ENCODE measurements at places on chromosomes 3 and 15.

DNA sequence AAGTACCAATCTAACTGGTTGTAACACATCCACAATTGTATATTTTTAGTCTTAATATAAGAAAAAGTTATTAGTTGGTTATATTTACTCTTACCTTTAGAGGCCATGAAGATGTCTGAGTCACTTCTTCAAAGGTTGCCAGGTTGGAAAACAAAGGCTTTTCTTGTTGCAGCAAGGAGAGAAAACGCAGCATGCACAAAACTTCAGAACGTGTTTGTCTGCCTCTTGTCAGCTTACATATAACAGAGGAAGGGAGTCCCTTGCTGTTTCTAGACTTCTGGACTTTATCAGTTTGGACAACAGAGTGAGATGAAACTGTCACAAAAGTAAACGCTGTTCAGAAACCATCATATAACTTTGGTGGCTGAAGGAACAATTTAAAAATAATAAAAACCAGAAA lies at the start of gene PLSCR5:
TSS of gene PLSCR5 (minus strand) at position 241 of the 400 bp plus-strand sequence. CDS start at position 107, 134 bp downstream.
- no peak for DNase-seq

DNA sequence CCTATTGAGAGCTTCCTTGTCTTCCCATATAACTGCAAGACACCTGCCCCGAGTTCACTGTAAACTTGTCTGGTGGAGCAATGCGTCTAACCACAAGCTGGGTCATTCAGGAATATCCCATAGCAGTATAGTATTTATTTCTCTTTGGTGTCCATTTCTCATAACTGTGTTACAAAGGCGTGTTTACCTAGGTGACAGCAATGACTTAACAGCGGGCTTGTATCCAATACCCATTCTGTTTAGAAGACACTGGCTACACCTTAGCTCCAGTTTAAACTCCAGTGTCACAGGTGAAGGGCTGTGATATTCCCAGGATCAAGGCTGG lies 24.3 kb downstream of the ATP10A start:
- no peak for DNase-seq

- no peak for DNase-seq
Measured at GRCh38 chr3:153063337-153063736, 98.7 kb upstream of the RAP2B start.

DNA sequence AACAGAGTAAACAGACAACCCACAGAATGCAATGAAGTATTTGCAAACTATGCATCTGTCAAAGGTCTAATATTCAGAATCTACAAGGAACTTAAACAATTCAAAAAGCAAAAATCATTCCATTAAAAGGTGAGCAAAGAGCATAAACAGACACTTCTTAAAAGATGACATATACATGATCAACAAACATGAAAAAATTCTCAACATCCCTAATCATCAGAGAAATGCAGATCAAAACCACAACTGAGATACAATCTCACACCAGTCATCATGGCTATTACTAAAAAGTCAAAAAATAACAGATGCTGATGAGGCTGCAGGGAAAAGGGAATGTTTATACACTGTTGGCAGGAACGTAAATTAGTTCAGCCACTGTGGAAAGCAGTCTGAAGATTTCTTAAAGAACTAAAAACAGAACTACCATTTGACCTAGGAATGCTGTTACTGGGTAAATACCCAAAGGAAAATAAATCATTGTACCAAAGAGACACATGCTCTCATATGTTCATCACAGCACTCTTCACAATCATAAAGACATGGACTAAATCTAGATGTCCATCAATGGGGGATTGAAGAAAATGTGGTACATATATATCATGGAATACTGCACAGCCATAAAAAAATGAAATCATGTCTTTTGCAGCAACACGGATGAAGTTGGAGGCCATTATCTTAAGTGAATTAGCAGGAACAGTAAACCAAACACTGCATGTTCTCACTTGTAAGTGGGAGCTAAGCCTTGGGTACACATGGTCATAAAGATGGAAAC lies 393.3 kb upstream of the CBLB start:
- DNase-seq = no peak

DNA sequence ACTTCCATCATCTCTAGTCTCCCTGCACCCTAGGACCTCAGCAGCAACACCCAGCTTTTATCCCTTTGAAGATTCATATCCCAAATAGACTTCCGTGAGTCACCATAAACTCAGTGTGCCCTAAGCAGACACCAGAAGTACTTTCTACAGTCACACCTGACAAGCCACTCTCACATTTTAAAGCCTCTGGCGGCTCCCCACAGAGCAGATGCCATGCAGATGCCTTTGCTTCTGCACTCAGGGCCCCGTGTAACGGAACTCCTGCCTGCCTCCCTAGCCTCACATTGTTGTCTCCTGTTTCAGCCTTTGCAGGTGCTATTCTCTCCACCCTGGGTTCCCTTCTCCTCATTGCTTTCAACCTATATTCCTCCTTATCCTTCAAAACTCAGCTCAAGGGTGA lies 155.5 kb upstream of the SLC24A5 start:
- no peak for DNase-seq

DNA sequence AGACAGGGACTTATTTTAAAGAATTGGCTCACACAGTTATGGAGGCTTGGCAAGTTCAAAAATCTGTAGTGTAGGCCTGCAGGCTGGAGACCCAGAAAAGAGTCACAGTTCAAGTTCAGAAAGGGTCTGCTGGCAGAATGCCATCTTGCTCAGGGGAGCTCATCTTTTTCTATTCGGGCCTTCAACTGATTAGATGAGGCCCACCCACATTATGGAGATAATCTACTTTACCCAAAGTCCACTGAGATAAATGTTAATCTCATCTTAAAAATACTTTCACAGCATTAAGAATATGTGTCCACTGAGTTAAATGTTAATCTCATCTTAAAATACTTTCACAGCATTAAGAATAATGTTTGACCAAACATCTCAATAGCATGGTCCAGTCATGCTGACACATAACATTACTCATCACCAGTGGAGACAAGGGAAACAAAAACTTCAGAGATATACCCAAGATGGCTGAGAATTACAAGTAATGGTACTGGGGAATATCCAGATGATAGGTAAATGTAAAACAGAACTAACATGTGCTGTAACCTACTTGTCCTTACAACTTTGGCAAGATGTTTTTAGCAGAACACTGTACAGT lies 74.3 kb upstream of the STAC start:
- DNase-seq = no peak

- no peak for DNase-seq
Measured at GRCh38 chr15:45630917-45631691, 3.7 kb upstream of the SQOR start.

DNA sequence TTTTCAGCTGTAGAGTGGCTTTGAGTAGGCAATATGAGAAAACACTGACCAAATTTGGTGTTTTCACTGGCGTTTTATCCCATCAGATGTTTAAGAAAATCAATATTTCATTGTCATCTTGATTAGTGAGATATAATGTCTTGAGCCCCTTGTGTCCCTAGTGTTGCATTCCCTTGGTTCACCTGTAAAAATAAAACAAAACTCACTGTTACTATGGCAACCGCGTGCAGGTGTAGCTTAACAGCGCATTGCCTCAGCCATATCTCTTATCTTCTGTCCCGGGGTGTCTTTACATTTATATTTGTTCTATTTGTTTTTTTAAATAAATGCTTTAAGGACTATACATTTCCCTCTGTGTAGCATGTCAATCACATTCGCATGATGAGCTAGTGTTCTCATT lies 551.6 kb downstream of the ZIC1 start:
- DNase-seq = no peak

DNA sequence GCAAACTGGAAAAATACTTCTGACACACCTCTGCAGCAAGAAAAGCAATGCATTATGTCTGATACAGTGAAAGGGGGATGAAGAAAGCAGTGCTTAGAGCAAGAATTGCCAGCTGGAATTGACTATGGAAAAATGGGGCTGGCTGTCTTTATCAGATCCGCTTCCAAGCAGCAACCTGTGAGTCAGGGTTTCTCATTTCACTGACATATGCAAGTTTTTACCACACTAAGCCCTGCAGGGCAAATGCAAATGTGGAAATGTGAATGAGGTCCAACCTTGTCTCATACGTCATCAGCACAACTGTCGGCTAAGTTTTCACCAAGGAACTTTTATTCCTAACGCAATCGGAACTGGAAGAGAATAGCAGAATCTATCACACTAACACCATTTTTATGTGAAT lies 172.5 kb upstream of the GADL1 start:
- DNase-seq = no peak

- DNase-seq = no peak
Measured at GRCh38 chr15:71931261-71931660, 120.9 kb downstream of the NR2E3 start.

DNA sequence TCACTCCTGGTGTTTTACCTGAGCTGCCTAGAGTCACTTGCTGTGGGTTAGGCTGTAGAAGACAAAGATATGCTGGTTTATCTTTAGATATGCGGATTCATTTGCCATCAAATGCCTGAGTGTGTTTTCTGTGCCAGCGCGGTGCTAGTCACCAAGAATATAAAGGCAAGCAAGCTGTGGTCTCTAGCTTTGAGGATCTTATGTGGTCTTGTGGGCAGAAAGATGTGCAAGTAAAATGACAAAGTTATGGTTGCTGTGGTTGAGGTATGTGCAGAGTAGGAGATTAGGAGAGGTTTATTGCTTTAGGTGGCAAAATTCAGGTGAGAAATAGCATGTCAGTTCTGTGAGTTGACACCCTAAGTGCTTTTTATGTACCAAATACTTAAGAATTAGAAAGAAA lies 94.2 kb downstream of the CGNL1 start:
- no peak for DNase-seq

DNA sequence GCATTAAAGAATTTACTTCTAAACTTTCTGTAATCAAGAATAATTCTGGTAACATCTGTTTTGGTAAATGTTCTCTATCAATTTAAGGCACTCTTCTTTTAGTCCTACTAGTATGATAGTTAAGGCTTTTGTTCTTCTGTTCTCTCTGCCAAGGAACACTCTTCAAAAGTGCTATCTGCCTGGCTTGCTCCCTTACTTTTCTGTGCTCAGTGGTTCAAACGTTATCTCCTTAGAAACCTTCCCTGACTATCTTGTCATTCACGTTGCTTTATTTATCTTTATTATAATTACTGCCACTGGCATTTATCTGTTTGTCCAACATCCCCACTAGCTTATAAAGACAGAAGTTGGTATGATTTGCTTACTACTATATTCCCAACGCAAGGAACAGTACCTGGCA lies 59.2 kb downstream of the RFX7 start:
- no peak for DNase-seq

DNA sequence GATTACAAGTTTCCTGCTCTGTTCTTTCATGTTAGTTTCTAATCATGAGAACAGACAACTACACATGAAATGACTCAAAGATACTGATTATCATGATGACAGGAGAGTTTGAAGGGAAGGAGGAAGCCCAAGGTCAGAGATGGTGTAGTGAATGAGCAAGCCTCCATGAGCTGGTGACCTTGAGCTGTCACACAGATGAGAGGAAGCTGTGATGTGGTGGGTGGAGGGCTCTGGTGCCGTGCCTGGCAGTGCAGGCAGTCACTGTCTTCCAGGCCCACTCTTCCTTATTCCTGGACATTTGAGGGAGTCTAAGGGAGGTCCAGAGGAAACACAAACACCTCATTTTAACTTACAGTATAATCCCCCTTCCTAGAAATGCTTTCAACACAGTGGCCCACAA lies 133.4 kb upstream of the ROPN1 start:
- DNase-seq = no peak

GRCh38 chr3:101202640-101203039 lies 117.7 kb downstream of the IMPG2 start:
- peak; percentile 21 for DNase-seq

- DNase-seq = no peak
Measured at GRCh38 chr3:129009266-129009665, 8.2 kb downstream of the EFCC1 start.

- DNase-seq = no peak
Measured at GRCh38 chr3:52506266-52506966, 11.3 kb downstream of the STAB1 start.

- no peak for DNase-seq
Measured at GRCh38 chr3:114132500-114132899, 46.4 kb downstream of the DRD3 start.

DNA sequence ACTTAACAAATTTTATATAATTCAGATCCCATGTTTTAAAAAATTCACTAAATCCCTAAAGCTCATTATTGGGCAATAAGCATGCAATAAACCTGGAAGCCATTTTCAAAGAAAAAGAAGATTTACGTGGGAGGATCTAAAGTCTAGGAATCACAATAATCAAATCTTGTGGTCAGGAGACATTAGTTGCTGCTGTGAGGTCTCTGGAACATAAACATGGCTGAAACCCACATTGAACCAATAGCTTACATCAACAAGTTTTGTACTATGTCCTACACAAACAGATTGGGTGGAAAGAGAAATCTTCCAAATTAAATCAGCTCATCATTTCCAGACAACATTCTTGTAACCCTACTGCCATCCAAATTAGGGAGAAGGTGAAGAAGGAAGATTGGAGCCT lies 121.9 kb upstream of the EPHA3 start:
- no peak for DNase-seq

- no peak for DNase-seq
Measured at GRCh38 chr3:120526011-120526870, 69.9 kb upstream of the NDUFB4 start.

GRCh38 chr15:93048759-93049161 lies 40.3 kb downstream of the RGMA start:
- DNase-seq = no peak

- no peak for DNase-seq
Measured at GRCh38 chr3:71838406-71838805, 53.5 kb upstream of the PROK2 start.

- DNase-seq = no peak
Measured at GRCh38 chr3:129278966-129279906, 566 bp downstream of the HMCES start.

- peak; percentile 81 for DNase-seq
Measured at GRCh38 chr3:27927882-27928281, 205.8 kb upstream of the EOMES start.

Measured in MV-4-11 (cell line).